ENCODE measurements at places on chromosomes 5 and 9. TPM values are rescaled to one million over a fixed set of nuclear protein-coding genes. Genes with fewer than 3 reads are reported as not detected.

NEURL1B gene
- polyA plus RNA-seq = 41.6 TPM

ATOX1 gene
- polyA plus RNA-seq = 70.7 TPM

CTXN3 gene
- 1.8 TPM for polyA plus RNA-seq

NUP214 gene
- polyA plus RNA-seq = 26.8 TPM

C1QTNF2 gene
- polyA plus RNA-seq = 20.4 TPM

CDH9 gene
- polyA plus RNA-seq = not detected

ORM2 gene
- polyA plus RNA-seq = not detected

SPATA31E1 gene
- polyA plus RNA-seq = not detected

GOLGA2 gene
- polyA plus RNA-seq = 80.6 TPM

UIMC1 gene
- polyA plus RNA-seq = 38.4 TPM

ANKRD34B gene
- 0.32 TPM for polyA plus RNA-seq

SLC6A7 gene
- polyA plus RNA-seq = 0.17 TPM

IFNK gene
- polyA plus RNA-seq = not detected

GZMA gene
- 1.3 TPM for polyA plus RNA-seq

KIF24 gene
- polyA plus RNA-seq = 25.0 TPM

GRCh38 chr9:113427629-113428028 lies 17.1 kb downstream of the C9orf43 start:
- DNase-seq = no peak

DNA sequence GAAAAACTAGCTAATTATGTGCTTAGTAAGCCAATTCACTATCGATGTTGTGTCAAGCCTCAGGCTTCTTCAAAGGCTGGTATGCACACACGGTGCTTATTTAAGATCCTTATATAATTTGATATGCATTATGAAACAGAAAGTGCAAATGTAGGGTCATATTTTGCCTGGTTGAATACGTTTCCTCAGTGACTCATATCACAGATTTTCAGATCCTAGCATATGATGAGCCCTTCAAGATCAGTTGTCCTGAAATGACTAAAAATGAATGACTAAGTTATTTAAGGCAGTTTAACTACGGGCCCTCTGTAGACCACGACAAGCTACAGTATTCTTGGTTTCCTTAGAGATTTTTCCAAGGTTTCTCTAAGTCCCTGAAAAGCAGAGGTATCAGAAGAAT lies 778.3 kb downstream of the PRELID2 start:
- DNase-seq = no peak

- no peak for DNase-seq
Observed at GRCh38 chr5:38660194-38660668, 103.8 kb upstream of the LIFR start.

DNA sequence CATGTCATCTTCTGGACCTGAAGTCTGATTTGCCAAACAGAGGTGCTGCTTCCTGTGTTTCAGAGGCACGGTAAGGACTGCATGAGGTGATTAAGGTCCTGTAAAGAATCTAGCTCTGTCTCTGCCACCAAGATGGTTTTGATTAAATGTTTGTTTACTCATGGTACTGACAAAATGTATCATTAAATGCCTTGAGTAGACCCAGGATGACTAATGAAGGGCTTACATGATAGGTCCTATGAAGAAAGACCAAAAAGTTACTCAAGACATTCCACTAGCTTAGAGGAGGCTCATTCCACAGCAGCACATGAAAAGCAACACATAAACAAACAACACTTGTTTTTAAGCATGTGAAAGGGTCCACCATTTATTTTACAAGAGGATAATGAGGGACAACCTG lies 100.9 kb downstream of the BOD1 start:
- DNase-seq = no peak

DNA sequence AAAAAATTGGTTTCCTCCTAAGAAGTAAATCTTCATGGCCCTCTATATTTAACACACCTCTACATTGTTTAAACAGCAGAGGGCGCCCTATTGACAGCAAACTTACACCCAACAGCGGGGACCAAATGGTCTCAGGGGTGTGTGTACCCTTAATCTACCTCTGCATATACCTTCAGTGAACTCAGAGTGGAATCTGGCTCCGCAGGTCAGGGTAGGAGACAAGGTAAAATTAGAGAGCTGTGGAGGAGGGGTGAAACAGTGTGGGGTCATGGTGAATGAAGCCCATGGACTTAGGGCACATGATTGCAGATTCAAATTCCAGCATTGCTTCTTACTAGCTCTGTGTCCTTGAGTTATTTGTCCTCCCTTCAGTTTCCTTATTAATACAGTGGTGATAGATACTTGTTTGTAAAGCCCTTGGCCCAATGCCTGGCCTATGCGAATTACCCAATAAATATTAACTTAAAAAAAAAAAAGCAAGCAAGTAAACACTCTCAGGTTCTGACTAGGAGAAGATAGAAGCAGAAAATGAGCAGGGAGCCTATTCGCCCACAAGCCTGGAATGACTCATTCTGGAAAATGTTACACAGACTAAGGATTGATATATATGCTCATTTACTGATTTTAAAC lies 122.9 kb downstream of the CAVIN4 start:
- DNase-seq = peak; percentile 22

GRCh38 chr9:83432104-83432627 lies 106.0 kb downstream of the FRMD3 start:
- DNase-seq = peak; percentile 26

GRCh38 chr5:135988546-135988945 lies 33.8 kb upstream of the LECT2 start:
- DNase-seq = no peak

DNA sequence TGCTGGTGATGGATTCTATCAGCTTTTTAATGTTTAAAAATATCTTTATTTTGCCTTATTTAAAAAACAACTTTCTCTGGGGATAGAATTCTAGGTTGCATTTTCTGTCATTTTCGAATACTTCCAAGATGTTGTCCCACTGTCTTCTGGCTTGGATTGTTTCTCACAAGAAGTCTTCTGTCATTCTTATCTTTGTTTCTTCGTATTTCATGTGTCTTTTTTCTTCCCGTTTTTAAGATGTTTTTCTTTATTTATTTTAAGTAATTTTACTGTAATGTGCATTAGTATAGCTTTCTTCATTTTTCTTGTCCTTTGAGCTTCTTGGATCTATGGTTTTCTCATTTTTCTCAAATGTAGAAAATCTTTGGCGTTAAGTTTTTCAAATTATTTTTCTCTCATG lies 19.1 kb downstream of the STX17 start:
- DNase-seq = no peak

DNA sequence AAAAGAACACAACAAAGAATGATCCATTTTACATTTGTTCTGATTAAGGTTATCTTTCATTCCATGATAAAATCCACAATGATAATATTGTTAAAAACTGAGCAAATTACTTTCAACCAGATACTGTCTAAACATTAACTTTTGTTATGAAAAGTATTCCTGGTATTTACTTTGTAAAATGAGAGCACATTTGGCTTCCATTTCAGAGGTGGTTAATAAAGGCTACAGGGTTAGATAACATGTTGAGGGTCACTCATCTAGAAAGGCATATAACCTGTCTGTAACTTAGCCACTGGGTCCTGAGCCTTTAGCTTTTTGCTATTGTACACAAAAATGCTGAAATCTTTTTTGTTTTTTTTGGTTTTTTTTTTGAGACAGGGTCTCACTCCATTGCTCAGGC lies 99.3 kb downstream of the ANXA2R start:
- DNase-seq = no peak

GRCh38 chr9:18935541-18935940 lies 97.5 kb downstream of the SAXO1 start:
- peak; percentile 36 for DNase-seq

GRCh38 chr9:89675058-89675742 lies 70.4 kb downstream of the GADD45G start:
- DNase-seq = peak; percentile 54

GRCh38 chr5:112529525-112529924 lies 110.4 kb upstream of the EPB41L4A start:
- DNase-seq = no peak

- peak; percentile 98 for DNase-seq
Observed at GRCh38 chr5:60699609-60700415, at the start of gene DEPDC1B. Gene DEPDC1B (minus strand): TSS chr5:60700166. CDS start chr5:60700093, 73 bp downstream.

- no peak for DNase-seq
Observed at GRCh38 chr5:173475780-173476179, 140.7 kb downstream of the BOD1 start.

DNA sequence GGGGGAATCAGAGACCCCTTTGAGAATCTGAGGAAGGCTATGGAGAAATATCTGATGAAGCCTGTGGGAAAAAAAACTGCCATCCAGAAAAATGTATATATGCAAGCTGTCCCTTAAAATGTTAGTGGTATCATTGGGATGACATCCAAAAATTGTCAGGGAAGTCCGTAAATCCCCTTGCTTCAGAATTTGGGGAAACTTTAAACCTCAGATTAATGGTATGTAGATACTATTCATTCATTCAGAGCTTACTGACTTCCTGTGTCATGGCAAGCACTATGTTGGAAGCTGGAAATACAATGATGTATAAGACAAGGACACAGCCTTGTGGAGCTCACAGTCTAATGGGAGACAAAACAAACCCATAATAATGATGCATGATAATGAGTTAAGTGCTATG lies 10.9 kb upstream of the MOB3B start:
- no peak for DNase-seq

DNA sequence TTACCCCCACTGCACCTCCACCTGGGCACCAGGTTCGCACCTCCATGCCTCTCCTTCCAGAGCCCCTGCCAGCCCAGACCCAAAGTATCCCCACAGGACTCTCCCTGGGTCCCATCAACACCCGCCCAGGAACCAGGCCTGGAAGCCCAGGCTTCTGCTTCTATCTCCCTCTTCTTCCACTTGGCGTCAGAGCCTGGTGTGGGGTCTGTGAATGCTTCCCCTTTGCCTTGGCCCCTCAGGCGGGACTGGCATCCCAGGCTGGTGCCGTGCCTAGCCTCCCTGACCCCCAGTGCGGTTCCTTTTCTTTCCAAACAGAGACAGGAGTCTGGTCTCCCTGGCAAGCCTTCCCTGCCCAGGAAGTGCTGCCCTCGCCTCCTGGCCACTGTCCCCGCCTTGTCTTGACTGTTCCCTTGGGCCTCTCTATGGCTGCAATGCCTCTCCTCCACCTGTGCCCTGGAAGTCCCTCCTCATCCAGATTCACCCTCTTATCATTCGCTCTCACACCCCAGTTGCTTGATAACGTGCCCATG lies 7.8 kb upstream of the TBC1D9B start:
- DNase-seq = no peak

DNA sequence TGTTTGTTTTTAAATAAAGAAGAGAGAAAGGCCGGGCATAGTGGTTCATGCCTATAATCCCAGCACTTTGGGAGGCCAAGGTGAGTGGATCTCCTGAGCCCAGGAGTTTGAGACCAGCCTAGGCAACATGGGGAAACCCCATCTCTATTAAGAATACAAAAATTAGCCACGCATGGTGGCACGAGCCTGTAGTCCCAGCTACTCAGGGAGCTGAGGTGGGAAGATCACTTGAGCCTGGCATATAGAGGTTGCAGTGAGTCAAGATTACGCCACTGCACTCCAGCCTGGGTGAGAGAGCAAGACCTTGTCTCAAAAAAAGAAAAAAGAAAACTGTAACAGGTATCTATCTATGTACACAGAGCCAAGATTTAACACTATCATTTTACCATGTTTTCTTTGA lies 34.2 kb upstream of the CDC42SE2 start:
- DNase-seq = no peak

DNA sequence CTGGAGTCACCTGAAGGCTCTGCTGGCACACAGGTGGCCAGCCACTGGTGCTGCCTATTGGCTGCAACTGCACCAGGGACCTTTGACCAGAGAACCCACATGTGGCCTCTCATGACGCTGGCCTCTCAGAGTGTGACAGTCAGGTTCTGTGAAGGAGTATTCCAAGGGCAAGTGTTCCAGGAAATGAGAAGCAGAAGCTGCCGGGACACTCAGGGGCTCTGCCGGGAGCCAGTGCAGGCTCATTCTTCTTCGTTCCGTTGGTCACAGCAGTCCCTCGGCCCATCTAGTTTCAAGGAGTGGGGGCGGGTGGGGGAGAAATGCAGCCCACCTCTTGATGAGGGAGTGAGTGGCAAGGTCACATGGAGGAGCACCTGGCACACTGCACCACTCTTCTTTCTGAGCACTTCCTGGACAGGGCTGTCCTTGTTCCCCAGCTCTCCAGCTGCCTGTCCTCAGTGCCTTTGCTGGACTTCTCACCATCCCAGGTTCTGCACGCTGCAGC lies 237.5 kb downstream of the GADD45G start:
- no peak for DNase-seq

GRCh38 chr9:101119206-101119819 lies 90.8 kb downstream of the PLPPR1 start:
- peak; percentile 22 for DNase-seq

- no peak for DNase-seq
Observed at GRCh38 chr5:77454123-77454522, 38.0 kb downstream of the WDR41 start.

DNA sequence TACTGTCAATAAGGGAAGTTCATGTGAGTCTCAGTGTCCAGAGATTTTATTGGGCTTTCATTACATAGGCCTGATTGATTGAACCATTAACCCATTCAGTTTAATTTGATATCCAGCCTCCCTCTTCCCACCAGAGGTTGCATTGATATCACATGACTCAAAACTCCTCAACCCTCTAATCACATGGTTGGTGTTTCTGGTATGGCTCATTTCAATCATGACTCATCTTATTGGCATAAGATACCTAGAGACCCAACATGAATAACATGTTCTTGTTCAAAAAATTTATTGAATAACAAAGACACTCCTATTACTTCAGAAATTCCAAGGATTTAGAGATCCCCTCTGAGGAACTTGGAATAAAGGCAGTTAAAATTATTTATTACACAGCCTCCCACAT lies 982.2 kb downstream of the TLE1 start:
- no peak for DNase-seq

GRCh38 chr9:8382266-8382665 lies 582.7 kb upstream of the DMAC1 start:
- DNase-seq = no peak

DNA sequence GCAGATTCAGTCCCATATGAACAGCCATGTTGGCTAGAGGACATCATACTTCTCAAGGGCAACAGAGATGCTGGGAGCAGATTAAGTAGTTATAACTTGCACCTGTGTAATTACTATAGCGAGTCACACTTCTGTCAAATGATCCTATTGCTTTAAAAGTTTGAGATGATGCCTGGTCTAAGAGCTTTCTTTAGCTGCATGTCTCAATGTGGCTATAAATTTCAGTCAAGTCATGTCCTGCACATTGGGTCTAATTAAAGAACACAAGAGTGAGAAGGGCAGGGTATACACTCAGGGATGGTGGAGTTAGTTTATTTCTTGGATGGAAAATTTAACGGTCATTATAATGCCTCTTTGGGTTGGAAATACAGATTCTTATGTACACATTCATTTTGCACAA lies 557.3 kb downstream of the RAB3C start:
- DNase-seq = no peak

DNA sequence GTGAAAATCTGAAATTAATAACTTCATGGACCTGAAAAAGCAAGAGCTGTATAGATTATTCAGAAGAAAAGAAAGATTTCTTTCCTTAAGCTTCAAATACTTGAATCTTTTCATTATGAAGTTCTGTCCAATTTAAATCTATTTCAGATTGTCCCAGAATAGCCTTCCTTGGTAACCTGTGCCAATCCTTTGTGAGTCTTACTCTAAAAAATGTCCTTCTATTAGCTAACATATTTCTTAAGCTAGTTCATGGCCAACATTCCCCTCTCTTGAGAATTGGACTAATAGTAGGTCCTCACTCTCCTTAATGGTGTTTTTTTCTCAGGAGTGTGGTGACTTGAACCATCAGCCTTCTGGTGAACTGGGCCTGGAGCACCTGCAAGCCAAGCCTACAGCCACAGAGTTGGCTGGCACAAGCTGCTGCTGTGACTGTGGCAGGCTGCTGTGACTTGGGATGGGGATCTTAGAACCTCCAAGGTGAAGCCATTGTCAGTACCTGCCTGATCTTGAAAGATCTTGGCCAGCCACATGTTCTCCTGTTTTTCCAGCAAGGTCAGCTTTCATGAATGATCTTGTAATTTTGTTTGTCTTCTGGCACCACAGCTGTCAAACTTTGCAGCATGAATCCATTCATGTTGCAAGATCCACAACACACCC lies 262.6 kb upstream of the MAP3K1 start:
- no peak for DNase-seq
